Stimulated activated CD4-positive, alpha-beta T cell treated with anti-CD3 and anti-CD28 coated beads, TNF-alpha, amount 100 ng/mL, for 1 hour (primary cell): ENCODE measurements at places on chromosomes 3 and 15.

GRCh38 chr3:57060089-57060821 is at the start of gene SPATA12:
SPATA12 (plus strand) TSS chr3:57060664; CDS start chr3:57073695, 13,031 bp downstream.
- DNase-seq, result no peak

DNA sequence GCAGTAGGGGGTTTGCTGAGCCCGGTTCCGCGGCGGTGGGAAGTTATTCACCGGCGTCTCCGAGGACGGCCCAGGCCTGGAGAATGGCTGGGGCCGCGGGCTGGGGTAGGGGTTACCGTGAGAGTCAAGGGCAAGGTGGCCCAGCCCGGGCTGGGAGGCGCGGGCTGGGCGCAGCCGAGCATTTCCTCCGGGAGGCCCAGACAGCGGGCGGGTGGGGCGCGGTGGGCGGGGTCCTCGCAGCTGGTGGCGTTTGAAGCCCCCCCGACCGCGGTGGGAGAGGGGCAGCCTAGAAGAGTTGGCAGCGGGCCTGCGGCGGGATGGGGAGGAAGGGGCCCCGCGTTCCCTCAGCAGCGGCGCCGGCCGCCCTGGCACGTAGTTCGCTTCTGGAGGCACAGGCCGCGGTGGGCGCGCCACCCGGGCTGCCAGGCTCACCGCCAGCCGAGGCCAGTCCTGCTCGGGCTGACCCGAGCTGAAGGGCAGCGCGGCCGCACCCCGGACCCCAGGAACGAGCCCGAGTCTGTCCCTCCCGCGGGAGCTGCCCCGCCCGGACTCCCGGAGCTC is 960 bp upstream of the KLF13 start:
- DNase-seq, result peak; percentile 35

DNA sequence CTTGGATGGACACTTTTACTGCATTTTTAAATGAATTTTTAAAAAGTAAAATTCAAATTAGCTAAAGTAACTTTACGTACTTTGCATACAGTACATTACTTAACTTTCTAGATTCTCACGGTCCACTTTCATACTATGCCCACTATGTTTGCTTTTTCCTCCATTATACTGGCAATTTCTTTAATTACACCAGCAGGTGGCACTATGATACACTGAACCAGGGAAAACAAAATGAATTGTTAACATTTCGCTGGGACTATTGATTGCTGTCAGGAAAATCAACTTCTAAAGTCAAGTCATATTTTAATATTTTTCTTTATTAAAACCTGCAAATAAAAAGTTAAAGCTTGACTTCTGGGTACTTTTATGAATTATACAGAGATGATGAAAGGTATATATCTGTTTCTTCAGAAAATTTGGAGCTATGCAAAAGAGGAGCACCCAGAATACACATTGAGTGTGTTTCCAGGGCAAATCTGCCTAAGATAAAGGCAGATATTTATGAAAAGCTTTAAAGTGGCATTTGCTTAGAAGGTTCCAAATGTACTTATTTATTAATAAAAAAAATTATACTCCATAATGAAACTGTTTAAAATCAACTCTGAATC is 21.8 kb upstream of the POU1F1 start:
- no peak for DNase-seq

- no peak for DNase-seq
Measured at GRCh38 chr3:54243056-54243931, 120.9 kb downstream of the CACNA2D3 start.

- DNase-seq, result no peak
Measured at GRCh38 chr3:55089211-55089610, 161.4 kb upstream of the LRTM1 start.

- no peak for DNase-seq
Measured at GRCh38 chr15:89128320-89129122, 40.3 kb downstream of the ABHD2 start.

DNA sequence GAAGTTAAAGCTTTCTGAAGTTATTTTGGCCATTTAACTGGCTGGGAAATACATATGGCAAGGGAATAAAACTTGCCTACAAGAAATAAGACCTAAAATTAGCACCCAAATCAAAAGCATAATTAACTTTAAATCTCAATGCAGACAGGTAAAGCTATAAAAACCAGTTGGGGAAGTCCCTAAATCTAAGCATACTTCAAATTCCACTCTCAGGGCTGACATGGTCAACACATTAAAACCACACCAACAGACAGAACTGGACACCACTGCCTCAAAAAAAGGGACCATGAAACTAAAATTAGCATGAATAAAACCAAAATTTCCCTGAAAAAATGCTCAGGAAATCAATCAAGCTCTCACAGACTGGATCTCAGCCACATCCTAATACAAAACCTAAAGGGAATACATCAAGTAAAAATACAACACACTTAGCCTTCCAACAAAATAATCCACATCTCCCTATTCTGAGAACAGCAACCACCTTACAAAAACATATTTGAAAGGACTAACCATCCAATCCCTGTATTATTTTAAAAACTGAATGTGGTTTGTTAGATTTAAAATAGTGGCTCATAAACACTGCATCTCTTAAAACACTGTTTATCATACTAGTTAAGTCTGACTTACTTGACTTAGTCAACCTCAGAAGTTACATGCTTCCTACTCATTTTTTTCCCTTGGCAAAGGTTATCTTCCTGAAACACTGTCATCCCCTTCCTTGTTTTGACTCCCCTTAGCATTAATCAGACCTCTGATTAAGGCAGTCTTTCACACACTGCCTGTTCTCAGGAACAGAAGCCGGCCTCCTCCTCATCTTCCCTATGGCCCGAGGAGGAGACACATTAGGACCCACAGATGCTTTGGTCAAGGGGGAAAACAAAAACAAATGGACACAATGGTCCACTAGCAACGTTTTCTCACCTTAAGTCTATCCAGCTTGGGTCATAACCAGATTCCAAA is 8.3 kb downstream of the TRA2B start:
- no peak for DNase-seq
